Pericardium fibroblast (primary cell): ENCODE measurements at places on chromosomes 6 and 20. TPM values are rescaled to one million over a fixed set of nuclear protein-coding genes. Genes with fewer than 3 reads are reported as not detected.

Gene ZC2HC1B
- not detected in 2 replicates for total RNA-seq

Gene MOG
- total RNA-seq, result not detected in 2 replicates

Gene PSORS1C2
- total RNA-seq, result not detected in 2 replicates

Gene TCF21
- total RNA-seq, result 1.5 and 25.9 TPM in 2 replicates

Gene RRAGD
- total RNA-seq, result 0.17 and 1.5 TPM in 2 replicates

Gene ARHGAP40
- total RNA-seq, result not detected in 2 replicates

Gene UBD
- total RNA-seq, result not detected in 2 replicates

Gene TBP
- total RNA-seq, result 10.8 and 11.8 TPM in 2 replicates

Gene BRD2
- 83.6 and 109 TPM in 2 replicates for total RNA-seq

Gene MAP7
- 0.12 TPM in 1 of 2 replicates, not detected in the other for total RNA-seq

Gene STX11
- 0.17 and 6.1 TPM in 2 replicates for total RNA-seq

Gene POPDC3
- 2.7 and 26.6 TPM in 2 replicates for total RNA-seq

Gene UTRN
- 39.4 and 81.8 TPM in 2 replicates for total RNA-seq

Gene TMEM74B
- not detected in 2 replicates for total RNA-seq
